T-helper 2 cell (primary cell): ENCODE measurements at places on chromosomes 1 and 21.

DNA sequence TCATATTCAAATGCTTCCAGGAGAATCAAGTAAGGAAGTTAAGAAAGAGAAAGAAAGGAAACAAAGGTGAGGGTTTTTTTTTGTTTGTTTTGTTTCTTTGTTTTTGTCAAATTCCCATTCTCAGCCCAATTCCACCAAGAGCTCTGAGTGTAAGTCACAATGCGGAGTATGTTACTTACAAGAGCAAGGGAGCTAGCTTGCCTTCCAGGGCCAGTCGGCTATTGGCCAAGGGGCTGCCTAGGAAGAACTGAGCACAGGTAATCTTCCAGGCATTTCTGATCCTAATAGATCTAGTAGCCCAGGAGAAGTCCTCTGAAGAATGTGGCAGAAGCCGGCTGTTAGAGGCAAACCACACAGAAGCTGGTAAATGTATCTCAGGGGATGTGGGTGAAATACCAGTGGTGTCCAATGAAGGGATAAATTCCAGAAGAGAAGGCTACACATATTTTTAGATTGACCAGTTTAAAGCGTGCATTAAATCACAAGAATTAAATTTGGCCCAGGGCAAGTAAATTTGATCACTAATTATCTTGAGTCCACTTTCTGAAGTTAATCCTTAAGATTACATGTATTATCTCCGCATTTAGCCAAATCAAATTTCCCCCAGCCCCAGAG, 239.6 kb upstream of the ADAMTS5 start:
- no peak for DNase-seq

GRCh38 chr1:113036639-113037321, 36.2 kb upstream of the LRIG2 start:
- DNase-seq: no peak

DNA sequence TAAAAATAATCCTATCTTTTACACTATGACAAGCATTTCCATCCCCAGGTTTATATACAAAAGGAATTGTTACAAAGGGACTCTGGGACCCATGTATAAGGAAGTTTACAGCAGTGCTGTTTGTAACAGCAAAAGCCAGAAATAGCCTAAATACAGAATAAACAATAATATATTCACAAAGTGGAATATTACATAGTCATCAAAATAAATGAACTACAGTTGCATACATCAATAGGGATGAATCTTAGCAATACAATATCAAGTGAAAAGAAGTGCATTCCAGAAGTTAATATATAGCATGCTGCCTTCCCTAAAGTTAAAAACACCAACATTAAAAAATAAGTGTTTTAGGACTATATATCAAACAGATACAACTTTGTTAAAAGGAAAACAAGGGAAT, 77.3 kb downstream of the EDEM3 start:
- no peak for DNase-seq

- no peak for DNase-seq
These were observed 150.1 kb downstream of the DISC1 start for GRCh38 chr1:231776757-231777062.

DNA sequence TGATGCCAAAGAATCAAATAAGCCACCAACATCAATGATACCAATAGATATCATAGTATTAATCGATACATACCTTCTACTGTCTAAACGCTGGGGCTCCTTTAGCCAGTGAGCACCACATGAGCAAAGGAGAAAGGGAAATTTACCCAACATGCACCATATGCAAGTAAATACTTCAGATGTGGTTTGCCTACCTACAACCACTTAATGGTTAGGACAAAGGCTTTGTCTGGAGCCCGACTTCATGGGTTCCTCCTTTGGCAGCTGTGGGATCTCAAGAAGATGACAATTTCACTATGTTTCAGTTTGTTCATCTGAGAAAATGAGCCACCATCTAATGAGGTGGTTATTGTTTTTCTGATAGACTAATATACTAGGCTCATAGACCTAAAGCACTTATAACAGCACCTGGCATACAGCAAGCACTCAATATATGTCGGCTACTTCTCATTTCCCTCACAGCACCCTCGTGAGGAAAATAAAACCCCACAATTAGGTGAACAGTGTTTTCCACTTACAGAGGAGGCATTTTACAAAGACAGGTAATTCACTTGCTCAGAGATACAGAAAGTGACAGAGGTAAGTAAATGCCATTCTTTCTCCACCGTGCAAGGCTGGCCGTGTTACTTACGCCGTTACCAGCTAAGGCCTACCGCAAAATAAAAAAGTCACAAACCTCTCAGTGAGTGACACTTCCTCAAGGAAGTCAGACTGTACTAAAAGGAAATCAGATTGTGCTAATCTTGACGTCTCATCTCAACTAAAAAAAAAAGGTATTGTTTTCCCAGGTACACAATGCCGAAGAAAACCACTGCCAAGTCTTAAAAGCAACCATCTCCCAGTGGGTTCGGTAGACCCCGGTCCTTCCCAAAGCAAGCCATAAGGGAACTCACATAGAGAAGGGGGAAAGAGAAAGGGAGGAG, 1.6 kb downstream of the TTC13 start:
- DNase-seq: peak; percentile 75

- no peak for DNase-seq
These were observed 339.4 kb upstream of the USP24 start for GRCh38 chr1:55554611-55555010.

DNA sequence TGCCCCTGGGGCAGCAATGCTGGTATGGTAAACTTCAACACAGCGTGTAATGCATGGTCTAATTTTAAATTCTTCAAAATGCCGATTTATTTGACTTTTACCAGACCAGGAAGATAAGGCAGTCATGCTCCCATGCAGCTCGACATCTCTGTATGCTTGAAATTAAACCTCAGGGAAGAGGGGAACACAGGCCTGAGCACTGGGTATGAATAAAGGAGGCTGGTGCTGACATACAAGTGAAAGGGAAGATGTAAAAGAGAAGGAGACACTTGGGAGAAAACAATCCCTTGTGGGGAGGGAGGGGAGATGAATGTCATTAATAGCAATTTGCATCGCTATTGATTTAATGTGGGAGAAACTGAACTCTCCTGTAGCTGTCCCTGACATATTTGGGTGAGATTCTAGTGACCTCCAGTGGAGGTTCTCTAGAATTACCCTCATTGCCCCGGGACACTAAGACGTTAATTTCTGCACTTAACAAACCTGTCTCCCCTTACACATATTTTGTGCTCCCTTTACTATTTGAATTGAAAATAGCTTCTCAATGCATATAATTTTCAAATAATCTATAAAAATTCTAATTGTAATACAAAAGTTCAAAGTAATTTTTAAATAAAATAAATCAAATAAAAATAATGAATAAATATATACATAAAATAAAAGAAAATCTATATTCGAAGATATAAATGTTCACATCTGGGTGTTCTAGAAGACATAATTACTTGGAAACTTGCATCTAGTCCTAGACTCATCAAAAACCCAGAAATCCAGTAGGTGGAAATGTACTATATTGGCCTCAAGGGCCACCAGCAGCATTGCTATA, 283.1 kb downstream of the LMX1A start:
- DNase-seq: no peak

DNA sequence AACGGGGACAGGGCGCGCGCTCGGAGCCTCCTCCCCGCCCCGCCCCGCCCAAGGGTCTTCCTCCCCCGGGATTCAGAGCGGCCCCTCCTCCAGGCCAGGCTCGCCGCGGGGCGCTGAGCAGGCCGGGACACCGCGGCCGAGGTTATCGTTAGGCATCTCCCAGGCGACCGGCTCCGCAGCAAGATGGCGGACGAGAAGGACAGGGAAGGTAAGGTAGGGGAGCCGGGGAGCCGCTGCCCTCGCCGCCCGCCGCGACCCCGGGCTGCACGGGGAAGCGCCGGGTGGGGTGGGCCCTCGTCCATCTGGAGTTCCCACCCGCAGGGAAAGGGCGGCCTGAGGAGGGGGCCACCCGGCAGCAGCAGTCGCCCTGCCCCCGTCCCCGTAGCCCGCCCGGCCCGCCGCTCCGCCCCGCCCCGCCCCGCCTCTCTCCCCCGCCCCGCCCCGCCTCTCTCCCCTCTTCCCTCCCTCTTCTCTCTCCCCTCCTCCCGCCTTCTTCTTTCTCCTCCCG, 105.9 kb upstream of the HNRNPU start:
- peak; percentile 64 for DNase-seq

GRCh38 chr1:113389953-113390834, at the start of gene MAGI3:
Gene MAGI3, plus strand, starts transcription at chr1:113390515. Its CDS starts 519 bp downstream, at chr1:113391034.
- peak; percentile 85 for DNase-seq

DNA sequence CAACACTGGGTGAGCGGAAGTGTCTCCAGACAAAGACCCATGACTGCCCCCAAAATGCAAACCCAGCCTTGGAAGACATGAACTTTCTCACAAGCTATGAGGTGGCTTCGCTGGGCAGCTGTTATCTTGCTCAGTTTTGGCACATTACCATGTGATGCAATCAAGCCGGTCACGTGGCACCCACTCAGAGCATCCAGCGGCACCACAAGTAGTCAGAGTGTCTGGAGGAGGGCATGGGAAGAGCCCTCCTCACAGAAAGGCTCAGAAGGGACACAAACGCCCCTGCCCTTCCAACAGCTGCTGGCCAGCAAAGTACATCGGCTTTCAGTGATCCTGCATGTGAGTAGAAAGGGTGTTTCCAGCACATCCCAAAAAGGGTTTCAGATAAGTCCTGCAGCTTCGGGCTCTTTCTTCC, 145.5 kb upstream of the IRF2BP2 start:
- DNase-seq: no peak

GRCh38 chr1:63836830-63837229, 63.0 kb downstream of the ROR1 start:
- no peak for DNase-seq
